ENCODE measurements at places on chromosomes 4 and X. TPM values are rescaled to one million over a fixed set of nuclear protein-coding genes. Genes with fewer than 3 reads are reported as not detected.

GRCh38 chr4:76716658-76717057, 181.3 kb downstream of the SOWAHB start:
- H3K27me3 ChIP-seq: no peaks in the 10 kb centered on the region
- no peak overlapping the region for H3K4me3 ChIP-seq
- no peaks in the 10 kb centered on the region for H3K36me3 ChIP-seq
- no peak overlapping the region for H3K27ac ChIP-seq

KLHL13 gene
- total RNA-seq: 0.58 TPM

SCML1 gene
- total RNA-seq: 12.3 TPM

- no peaks in the 10 kb centered on the region for H3K4me1 ChIP-seq
- no peak overlapping the region for H3K27ac ChIP-seq
- H3K4me3 ChIP-seq: no peak overlapping the region
- no peak for DNase-seq
- no peaks in the 10 kb centered on the region for H3K27me3 ChIP-seq
- H3K36me3 ChIP-seq: no peaks in the 10 kb centered on the region
These were observed 25.5 kb upstream of the ZNF330 start for GRCh38 chr4:141195095-141195707.

BRS3 gene
- total RNA-seq: not detected

DNA sequence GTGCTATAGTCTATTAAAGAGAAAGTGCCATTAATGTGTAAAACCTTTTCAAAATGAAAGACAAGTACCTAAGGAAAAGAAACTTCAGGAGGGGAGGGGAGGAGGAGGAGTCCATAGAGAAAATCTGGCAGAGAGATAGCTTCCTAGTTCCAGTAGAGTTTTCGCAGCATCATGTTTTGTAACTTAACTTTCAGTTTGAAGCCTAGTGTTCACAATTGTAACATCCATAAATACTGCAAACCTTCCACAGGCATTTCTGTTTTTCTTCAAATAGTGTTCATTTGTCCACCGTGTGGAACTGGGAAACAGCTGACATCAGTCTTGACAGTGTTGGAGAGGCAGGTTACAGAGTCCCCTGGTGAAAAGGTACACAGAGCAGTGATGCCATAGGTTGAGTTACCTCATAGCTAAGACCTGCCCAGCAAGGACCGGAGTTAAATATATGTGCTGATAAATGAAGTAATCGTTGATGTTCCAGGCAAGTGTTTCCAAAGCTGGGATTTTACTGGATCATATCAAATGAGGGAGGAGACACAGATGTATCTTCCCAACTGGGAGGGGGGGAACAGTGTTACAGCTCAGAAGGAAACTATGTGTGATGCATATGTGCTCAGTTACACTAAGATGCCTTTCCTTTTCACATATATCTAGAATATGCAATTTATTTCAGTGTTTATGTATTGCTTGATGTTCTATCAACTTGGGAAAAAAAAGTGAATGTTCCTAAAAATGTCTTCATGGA, 369.5 kb upstream of the FAM241A start:
- H3K36me3 ChIP-seq: no peaks in the 10 kb centered on the region
- no peak for DNase-seq
- no peaks in the 10 kb centered on the region for H3K27me3 ChIP-seq
- H3K4me3 ChIP-seq: no peak overlapping the region
- H3K27ac ChIP-seq: no peak overlapping the region

MGST2 gene
- 64.6 TPM for total RNA-seq

DNA sequence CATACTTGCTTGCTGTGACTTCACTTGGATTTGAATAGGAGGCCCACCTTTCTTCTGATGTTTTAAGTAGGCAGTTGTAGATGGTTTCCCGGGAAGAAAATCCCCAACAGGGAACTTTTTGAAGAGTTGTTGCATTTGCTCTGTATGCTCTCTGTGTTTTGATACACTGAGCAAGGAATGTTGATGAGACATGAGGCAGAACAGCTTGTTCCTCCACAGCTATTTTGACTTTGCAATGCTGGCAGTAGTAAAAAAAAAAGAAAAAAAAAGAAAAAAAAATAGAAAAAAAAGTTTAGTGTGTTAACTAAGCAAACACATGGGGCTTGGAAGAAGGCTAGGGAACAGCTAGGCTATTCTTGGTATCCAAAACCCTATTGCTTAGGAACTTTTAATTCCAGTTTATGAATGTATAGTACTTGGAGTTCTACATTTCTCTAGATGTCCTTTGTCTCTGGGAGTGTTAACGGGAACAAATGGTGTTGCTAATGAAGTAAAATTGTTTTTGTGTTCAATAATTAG, 23.4 kb upstream of the PAQR3 start:
- no peaks in the 10 kb centered on the region for H3K4me1 ChIP-seq
- H3K4me3 ChIP-seq: no peak overlapping the region
- H3K27ac ChIP-seq: no peak overlapping the region
- no peaks in the 10 kb centered on the region for H3K27me3 ChIP-seq
- no peaks in the 10 kb centered on the region for H3K36me3 ChIP-seq
- no peak for DNase-seq

DNA sequence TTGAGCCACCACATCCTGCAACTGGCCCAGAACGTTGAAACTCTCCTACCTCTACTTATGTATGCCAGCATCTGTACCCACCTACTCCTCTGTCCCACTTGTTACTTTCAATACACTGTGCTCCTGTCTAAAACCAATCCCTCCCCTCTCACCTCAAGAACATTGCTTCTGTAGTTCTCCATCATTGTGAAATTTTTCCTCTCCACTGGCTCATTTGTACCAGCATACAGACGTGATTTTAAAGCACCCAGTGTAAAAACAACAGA, 25.5 kb upstream of the USO1 start:
- peaks cover 4% of the 10 kb centered on the region for H3K4me1 ChIP-seq
- H3K27me3 ChIP-seq: no peaks in the 10 kb centered on the region
- H3K36me3 ChIP-seq: no peaks in the 10 kb centered on the region
- DNase-seq: no peak
- no peak overlapping the region for H3K4me3 ChIP-seq

ANK2 gene
- 12.0 TPM for total RNA-seq

- no peak overlapping the region for H3K27ac ChIP-seq
- H3K4me1 ChIP-seq: no peaks in the 10 kb centered on the region
- H3K4me3 ChIP-seq: no peak overlapping the region
These were observed 370.7 kb downstream of the GPAT3 start for GRCh38 chr4:83906561-83906960.

GRCh38 chr4:103067841-103068547, 8.6 kb downstream of the SLC9B2 start:
- H3K27me3 ChIP-seq: no peaks in the 10 kb centered on the region
- no peak overlapping the region for H3K27ac ChIP-seq
- H3K4me3 ChIP-seq: no peak overlapping the region

- H3K4me1 ChIP-seq: peaks cover 10% of the 10 kb centered on the region
- no peaks in the 10 kb centered on the region for H3K27me3 ChIP-seq
- no peak for DNase-seq
- no peak overlapping the region for H3K27ac ChIP-seq
- H3K36me3 ChIP-seq: no peaks in the 10 kb centered on the region
These were observed 87.9 kb upstream of the PACRGL start for GRCh38 chr4:20612313-20612712.

DNA sequence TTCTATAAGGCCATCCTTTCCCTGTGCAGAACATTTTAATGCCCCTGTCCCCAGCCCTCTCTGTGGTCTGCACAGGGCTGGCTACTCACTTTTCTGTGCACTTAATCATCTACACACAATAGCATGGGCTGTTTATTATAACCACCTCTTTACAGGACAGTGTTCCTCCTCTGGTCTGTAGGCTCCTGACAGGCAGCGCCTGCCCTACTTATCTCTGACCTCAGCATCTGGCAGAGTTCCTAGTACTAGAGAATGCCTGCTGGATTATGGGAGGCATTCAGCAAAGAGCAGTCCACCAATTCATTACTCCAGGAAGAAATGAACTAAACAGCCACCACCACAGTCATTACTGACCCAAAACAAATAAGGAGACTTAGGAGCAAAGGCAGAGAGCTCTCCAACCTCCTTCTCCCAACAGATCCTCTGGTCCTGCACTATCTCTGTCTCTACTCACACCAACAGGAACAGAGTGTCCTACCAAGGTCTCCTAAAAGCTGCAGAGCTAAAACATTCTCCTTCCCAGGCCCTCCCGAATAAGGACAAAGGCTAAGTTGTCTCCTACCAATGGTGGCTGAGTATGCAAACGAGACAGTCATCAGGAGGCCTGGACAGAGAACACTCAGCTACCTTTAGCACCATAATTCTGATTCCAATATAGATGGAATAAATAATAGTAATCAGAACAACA, 279.2 kb downstream of the QDPR start:
- H3K27ac ChIP-seq: no peak overlapping the region
- H3K4me1 ChIP-seq: peaks cover 6% of the 10 kb centered on the region
- DNase-seq: no peak
- H3K4me3 ChIP-seq: no peak overlapping the region
- H3K27me3 ChIP-seq: no peaks in the 10 kb centered on the region
- H3K36me3 ChIP-seq: no peaks in the 10 kb centered on the region

EGFL6 gene
- total RNA-seq: 10.1 TPM

GRCh38 chr4:22356987-22357596, 158.8 kb downstream of the ADGRA3 start:
- no peak overlapping the region for H3K27ac ChIP-seq
- no peak overlapping the region for H3K4me3 ChIP-seq
- DNase-seq: no peak
- H3K36me3 ChIP-seq: no peaks in the 10 kb centered on the region

COL4A6 gene
- 1.8 TPM for total RNA-seq

SPANXA2 gene
- not detected for total RNA-seq

GRCh38 chr4:612749-613125, 12.6 kb upstream of the PDE6B start:
- H3K27me3 ChIP-seq: peaks cover 19% of the 10 kb centered on the region
- no peak for DNase-seq
- no peak overlapping the region for H3K4me3 ChIP-seq
- no peak overlapping the region for H3K27ac ChIP-seq
- no peaks in the 10 kb centered on the region for H3K36me3 ChIP-seq
- H3K4me1 ChIP-seq: no peaks in the 10 kb centered on the region

DNA sequence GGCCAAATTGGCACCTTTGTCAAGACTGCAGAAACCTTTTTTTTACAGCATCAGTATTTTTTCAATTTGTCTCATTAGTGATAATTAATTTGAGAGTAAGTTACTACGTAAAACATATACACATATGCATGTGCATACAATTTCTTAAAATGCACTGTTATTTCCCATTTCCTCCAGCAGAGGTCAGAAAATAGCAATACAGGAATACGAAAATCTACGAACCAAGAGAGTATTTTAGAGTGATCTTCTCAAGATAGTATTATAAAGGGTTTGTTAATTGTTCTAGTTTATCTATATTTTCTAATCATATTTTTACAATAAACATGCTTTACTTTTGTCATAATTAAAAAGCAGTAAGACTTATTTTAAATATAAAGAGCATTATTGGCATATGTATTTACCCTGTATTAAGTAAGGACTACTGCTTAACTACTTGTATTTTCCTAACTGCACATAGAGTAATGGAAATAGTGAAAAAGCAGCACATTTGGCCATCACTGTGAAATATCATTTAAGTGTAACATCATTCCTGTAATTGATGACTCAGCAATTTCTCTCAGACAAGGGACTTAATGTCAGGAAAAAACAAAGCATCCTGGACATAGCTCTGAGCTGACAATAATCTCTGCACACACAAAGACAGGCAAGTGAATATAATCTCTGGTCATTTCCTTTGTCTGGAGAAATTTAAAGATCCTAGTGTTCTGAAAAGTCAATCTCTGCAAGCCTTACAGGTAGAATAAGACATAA, 45.6 kb downstream of the MAOB start:
- no peaks in the 10 kb centered on the region for H3K36me3 ChIP-seq
- no peaks in the 10 kb centered on the region for H3K27me3 ChIP-seq
- no peak overlapping the region for H3K27ac ChIP-seq
- no peak overlapping the region for H3K4me3 ChIP-seq
- H3K4me1 ChIP-seq: no peaks in the 10 kb centered on the region

- H3K27ac ChIP-seq: no peak overlapping the region
- no peak overlapping the region for H3K4me3 ChIP-seq
- no peaks in the 10 kb centered on the region for H3K27me3 ChIP-seq
- no peaks in the 10 kb centered on the region for H3K4me1 ChIP-seq
These were observed 357.8 kb downstream of the MID1IP1 start for GRCh38 chrX:39158801-39159657.

- no peaks in the 10 kb centered on the region for H3K36me3 ChIP-seq
- H3K4me1 ChIP-seq: no peaks in the 10 kb centered on the region
- no peak overlapping the region for H3K27ac ChIP-seq
- no peak for DNase-seq
These were observed 221.3 kb downstream of the ANTXR2 start for GRCh38 chr4:79851625-79852304.

EFHC2 gene
- total RNA-seq: 0.17 TPM

DNA sequence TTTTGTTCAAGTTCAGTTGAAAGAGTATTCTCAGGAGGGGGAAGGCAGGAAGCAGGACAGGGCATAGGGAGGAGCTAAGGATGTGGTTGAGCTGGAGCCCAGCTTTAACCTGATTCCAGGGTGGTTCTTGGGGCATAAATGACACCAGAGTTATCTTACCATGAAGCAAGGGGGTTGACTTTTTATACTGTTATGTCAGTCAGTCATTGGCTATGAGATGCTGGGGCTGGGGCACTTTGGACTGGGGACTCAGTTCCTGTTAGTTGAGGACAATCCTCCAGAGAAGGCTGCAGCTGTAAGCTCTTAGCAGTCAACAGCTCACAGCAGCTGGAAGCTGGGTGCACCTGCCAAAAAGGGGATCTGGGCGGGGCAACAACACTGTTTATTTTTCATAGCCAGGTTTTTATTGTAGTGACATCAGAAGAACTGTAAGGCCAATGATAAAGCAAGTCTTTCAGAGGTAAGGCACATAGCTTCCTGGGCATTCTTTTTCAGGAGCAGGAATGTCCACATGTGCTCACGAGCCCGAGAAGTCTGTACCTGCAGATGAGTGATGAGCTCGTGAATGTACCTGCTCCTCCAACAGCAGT, 78.5 kb downstream of the MID1IP1 start:
- no peak overlapping the region for H3K4me3 ChIP-seq
- H3K27ac ChIP-seq: no peak overlapping the region
- no peak for DNase-seq
- H3K36me3 ChIP-seq: no peaks in the 10 kb centered on the region

DNA sequence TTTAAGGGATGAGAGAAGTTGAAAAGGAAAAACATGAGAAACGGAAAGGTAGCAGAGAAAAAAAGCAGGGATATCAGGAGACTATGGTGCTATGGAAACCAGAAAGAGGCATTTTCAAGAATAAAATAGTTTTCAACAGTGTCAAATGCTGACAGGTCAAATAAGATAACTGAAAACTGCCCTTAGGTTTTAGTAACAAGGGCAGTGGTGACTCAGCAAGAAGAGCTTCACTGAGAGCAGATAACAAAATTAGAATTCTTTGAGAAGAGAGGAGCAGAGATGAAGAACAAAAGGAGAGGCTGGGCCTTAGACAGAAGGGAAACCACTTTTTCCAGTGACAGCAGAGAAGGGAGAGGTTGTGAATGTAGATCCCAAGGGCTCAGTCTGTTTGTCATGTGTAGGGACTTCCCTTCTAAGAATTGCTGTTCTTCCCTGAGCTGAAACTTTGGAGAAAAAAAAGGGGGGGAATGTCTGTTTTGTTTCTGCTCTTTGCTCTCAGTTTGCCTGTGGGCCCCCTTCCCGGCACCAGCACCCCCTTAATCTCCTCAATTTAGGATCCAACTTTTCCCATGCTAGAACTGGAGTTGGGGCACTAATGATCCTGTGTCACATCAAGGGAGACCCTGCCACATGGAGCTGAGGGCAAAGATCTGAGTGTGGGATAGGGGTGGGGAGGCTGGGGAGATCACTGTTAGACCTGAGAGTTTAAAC, 26.8 kb upstream of the MAGEA10 start:
- no peak overlapping the region for H3K4me3 ChIP-seq
- DNase-seq: no peak
- no peaks in the 10 kb centered on the region for H3K4me1 ChIP-seq
- H3K36me3 ChIP-seq: no peaks in the 10 kb centered on the region
- H3K27ac ChIP-seq: no peak overlapping the region

NEUROG2 gene
- not detected for total RNA-seq

EOLA1 gene
- 15.8 TPM for total RNA-seq

MAGEA12 gene
- total RNA-seq: not detected

MAGEA2 gene
- total RNA-seq: not detected

Data from upper lobe of right lung (tissue), 1 donor.